Ammon's horn (tissue), 1 donor: ENCODE measurements at places on chromosomes 7 and 10.
A peak's percentile ranks its signal among the peaks of the same experiment; 100 is the strongest.

DNA sequence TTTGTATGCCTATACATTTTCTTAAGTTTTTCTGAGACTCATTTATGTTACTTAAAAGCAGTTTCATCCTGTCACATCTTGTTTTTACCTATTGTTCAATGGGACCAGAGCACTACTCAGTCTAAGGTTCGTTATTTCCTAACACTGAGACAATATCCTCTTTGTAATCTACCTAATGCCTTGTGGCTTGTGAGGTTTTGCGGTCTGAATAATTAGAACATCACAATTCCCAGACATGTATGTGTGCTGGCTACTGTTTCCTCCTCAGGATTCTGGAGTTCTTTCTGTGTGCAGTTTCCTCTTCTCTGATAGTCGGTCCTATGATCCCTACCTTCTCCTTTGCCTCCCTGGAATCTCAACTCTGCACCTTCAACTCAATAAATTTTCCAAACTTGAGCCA, 620.2 kb downstream of the ANKRD7 start:
- no peak for DNase-seq

DNA sequence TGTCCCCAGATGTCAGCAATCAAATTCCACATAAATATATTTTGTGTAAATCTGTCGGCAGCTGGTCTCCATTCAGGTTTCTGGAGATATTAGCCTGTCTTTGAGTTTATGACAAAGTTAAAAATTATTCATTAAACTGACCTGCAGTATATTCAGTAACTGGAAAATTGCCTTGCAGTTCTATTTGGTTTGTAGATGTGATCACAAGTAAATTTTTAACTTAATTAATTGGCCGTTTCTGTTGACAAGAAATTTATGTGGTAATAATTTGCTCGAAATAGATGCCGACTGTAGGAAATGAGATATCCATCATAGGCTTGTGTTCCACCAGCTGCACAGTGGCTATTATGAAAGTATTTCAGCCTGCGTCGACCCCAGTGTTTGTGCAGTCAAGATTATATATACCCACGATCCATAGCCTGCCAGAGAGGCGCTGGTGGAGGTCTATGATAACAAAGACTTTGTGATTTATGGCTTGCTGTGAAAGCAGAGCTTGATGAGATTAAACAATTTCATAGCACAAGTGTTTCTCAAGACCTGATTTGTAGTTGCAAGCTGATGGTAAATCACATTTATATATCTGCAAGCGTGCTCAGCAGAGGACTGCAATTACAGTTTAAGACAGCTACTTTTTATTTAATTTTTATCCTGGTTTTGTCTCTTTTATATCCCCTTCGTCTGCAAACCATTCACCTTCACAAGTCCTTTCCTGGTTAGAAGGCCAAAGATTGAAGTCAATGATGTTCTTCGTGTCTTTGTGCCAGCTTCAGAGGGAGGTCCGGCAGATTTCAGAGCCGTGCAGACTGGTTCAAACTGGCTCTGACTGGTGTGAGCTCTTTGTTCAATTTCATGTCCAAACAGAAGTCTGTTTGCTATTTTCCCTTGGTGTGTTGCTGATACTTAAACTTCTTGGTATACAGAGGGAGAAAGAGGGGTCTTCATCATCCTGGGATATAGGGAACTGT, 850.9 kb downstream of the LRMDA start:
- DNase-seq = no peak

DNA sequence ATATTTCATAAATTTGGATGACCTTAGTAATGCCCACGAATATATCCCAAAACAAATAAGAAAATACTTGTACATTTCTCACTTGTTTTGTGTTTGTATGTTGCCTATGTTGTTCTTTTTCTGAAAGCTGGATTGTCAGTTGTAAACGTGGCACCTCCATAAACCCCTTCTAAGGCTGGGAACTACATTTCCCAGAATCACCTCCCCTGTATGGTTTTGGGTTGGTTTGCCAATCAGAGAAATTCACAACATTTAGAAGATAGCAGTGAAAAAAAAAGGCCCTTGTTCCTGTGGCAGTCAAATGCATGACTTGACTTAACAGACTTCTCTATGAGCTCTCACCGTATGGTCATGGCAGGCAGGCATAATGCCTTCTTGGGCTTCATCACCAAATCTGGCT, 676.3 kb upstream of the STEAP1 start:
- no peak for DNase-seq

GRCh38 chr10:92103376-92104090, 180.0 kb downstream of the BTAF1 start:
- DNase-seq = no peak

DNA sequence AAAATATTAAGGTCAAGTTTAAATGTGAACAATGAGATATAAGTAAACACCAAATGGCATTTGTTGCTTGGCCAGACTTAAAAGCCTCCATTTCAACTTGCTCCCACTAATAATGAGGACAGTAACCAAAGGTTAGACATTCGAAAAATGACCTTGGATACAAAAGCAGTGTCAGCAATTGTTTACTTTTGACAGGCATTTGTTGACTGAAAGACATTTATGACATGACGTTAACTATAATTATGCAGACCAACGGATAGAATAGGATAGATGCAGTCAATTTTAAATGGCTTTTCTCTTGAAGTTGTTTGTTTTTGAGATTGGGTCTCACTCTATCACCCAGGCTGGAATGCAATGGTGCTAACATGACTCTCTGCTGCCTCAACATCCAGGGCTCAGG, 6.3 kb upstream of the WNT16 start:
- DNase-seq = no peak

DNA sequence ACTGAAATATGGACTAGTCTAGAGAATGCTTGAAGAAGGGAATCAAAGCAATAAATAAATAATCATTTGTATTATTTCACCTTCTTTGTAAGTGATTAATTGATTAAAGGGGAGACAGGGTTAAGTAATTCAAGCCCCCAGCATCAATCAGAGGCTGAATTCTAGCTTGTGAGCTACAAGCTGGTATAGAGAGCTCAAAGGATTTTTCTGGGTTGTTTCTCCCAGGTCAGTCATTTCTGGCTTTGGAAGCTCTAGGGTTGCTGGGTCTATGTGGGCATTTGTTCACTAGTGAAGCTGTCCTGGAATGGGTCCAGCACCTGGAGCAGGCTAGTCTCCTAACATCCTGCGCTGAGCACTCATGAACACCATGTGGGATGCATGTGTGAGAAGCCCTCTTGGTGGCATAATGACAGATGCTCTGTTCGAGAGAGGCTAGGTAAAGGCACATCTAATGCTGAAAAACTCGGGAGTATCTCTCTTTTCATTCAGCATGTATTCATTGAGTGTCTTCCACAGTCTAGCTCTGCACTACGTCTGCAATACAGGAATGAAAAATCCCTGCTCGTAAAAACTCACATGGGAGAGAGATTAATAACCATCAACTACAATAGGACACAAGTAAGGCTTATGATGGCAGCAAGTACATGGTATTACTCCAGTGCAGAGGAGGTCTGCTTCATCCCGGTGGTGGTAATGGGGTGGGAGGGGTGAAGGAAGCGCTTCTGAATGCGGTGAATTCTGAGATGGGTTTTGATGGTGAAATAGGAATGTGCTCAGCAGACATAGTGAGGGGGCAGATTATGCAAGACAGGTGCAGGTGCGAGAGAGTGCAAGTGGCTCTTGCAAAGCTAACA, 68.0 kb upstream of the NRP1 start:
- no peak for DNase-seq

DNA sequence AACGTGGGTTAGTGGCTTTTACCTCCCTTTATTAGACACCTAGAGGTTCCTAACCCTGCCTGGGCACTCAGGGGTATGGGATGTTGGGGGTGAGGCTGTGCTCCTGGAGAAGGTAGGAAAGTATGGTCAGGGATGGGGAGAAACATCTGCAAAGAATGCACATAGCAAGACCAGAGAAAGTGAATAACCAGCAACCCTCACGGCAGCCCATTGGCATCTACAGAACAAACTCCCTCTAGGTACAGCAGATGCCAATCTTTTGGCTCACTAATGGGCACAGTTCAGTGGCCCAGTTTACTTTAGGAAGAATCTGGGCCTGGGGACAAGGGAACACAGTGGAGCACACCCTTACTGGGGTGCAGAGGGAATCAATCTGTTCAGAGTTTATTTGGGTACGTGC, 143.9 kb downstream of the JAZF1 start:
- DNase-seq = no peak

- DNase-seq = no peak
Measured at GRCh38 chr7:47496056-47496665, 85.8 kb downstream of the TNS3 start.

- DNase-seq = no peak
Measured at GRCh38 chr10:28909875-28910274, 232.6 kb downstream of the BAMBI start.

DNA sequence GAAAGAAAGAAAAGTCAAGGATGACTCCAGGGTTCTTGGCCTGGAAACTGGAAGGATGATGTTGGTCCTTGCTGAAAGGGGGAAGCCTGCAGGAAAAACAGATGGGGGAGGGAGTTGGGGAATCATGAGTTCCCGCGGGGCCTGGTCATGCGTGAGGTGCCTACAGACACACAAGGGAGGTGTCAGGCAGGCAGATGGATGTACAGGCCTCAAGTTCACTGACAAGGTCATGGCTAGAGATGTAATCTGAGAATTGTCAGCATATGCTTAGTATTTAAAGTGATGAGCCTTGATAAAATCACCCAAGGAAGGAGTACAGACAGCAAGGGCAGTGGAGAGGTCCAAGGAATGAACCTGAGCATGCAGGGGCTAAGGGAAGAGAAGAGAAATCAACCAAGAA, 46.8 kb downstream of the DLG5 start:
- no peak for DNase-seq

DNA sequence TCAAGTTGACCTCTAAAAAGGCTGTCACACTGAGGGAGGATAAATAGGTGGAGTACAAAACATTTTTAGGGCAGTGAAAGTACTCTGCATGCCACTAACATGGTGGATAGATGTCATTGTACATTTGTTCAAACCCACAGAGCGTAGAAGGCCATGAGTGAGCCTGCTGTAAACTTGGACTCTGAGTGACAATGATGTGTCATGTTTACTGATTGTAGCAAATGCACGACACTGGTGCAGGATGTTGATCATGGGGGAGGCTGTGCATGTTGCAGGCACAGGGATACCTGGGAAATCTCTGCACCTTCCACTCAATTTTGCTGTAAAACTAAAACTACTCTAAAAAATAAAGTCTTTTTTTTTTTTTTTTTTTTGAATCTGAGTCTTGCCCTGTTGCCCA, 52.5 kb upstream of the GRID1 start:
- no peak for DNase-seq

- DNase-seq = no peak
Measured at GRCh38 chr10:123136221-123136805, 543 bp downstream of the HMX3 start.

DNA sequence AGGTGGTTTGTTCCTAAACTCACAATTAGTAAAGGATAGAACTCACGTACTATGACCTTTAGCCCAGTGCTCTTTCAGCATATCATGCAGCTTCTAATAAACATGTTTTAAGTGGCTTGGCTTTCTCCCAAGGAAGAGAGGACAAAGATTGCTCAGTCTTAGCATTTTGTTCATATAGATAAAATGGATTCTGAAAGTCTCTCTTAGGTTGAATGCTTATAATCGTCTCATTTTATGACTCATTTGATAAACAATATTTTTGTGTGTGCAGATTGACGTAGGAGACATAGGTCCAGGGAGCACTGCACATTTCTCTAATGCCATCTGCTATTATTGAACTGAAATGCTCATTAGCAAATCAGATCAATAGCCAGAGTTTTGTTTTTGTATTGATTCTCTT, 44.8 kb downstream of the GNAT3 start:
- no peak for DNase-seq

GRCh38 chr7:107345898-107346297, 124.0 kb upstream of the GPR22 start:
- no peak for DNase-seq

GRCh38 chr7:3092468-3092867, 48.8 kb upstream of the CARD11 start:
- DNase-seq = peak; percentile 31

- DNase-seq = no peak
Measured at GRCh38 chr7:64312826-64313225, 935 bp upstream of the ZNF736 start.

DNA sequence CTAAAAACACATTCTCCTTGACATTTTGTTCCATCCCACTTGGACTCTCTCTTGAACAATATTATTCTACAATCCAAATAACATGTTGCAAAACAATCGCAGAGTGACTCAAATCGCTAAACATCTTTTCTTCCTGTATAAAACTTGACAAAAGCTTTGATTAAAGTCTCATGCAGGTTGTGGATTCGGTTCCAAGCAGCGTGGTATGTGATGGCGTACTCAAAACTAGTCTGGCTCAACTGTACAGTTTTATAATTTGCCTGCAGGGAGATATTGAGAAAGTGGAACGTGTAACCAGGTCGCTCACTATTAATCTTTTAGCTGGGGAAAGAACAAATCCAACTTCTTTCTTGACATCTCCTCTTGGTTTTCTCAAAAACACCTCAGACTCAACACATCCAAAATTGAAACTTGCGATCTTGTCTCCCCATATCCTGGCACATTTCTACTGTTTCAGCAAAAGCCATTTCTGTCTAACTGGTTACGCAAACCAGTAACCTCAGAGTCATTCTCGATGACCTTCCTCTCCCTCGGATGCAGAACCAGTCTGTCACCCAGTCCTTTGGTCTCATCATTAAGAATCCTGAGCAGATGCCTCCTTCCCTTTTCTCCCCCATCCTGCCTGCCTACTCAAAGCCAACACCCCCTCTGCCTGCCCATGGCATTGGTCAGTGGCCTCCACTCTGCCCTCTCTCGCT, 100.1 kb downstream of the CACNB2 start:
- no peak for DNase-seq

GRCh38 chr7:131797841-131798240, 241.4 kb upstream of the PODXL start:
- DNase-seq = no peak

- no peak for DNase-seq
Measured at GRCh38 chr10:29698773-29699490, 64.2 kb upstream of the SVIL start.

- no peak for DNase-seq
Measured at GRCh38 chr10:132668048-132668394, 117.9 kb downstream of the NKX6-2 start.

DNA sequence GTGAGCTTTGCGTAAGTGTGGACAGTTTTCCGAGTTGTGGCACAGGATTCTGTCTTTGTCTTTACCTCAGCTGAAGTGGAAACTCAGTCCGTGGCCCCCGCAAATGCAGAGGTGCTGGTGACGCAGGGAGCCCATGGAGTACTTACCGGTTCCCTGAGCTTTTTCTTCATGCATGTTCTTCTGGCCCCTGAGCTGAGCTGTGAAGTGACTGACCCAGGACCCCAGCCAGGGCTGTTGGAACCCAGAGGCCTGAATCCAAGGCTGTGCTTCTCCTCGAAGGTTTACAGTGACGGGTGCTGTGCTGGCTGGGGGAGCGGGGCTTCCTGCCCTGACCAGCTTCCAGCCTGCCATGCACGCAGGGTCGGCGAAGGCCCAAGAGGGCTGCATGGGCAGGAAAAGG, 223.5 kb downstream of the GLRX3 start:
- DNase-seq = no peak

GRCh38 chr7:21911341-21911875, 34.3 kb downstream of the CDCA7L start:
- DNase-seq = no peak

GRCh38 chr10:12783293-12783692, 218.2 kb downstream of the CCDC3 start:
- DNase-seq = no peak
